ENCODE measurements at places on chromosomes 16 and 17.
A peak's percentile ranks its signal among the peaks of the same experiment; 100 is the strongest.

- peaks cover 13% of the 10 kb centered on the region for H3K4me1 ChIP-seq
- DNase-seq: no peak
- no peak overlapping the region for H3K27ac ChIP-seq
- H3K27me3 ChIP-seq: peaks cover 3% of the 10 kb centered on the region
- peaks cover 2% of the 10 kb centered on the region for H3K36me3 ChIP-seq
- no peak overlapping the region for H3K4me3 ChIP-seq
Measured at GRCh38 chr16:79188115-79188738, 412.3 kb downstream of the MAF start.

DNA sequence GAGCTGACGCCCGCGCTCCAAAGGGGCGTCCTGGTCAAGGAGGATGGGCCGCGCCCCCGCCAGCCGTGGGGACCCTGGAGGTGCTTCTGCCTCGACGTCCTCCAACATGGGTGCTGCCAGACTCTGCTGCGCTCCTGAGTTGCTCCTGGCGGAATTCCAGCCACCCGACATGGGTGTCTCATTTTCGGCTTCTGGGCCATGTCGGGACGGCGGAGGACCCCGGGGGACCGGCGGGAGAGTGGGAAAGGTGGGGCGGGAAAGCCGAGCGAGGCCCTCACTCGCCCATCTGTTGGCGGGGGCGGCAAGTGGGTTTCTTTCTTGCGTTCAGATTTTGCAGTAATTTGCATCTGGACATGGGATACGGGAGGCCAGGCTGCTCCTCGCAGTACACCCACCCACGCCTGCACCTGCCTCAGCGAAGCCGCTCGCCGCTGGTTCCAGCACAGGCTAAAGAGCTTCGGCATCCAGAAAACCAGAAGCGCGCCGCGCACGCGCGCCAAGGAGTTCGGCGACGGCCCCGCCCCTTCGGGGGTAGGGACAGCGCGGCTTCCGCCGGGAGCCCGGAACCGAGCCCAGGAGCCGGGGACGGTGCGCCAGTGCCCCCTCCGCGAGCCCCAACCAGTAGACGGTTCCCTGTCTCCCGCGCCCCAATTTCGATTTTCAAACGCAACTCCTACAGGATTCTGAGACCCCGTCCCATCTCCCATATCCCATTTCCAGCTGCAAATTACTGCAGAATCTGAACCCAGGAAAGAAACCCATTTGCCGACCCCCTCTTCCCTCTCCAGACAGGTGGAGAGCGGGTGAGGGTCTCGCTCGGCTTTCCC lies at the start of gene ARMC7:
ARMC7 (plus strand) TSS at position 563 of the 827 bp plus-strand sequence. CDS start 320 bp downstream, outside the sequence.
- H3K36me3 ChIP-seq: peaks cover 7% of the 10 kb centered on the region
- peaks cover 33% of the 10 kb centered on the region for H3K4me1 ChIP-seq
- H3K27ac ChIP-seq: peak within 1 kb of the TSS; percentile 78
- peak within 1 kb of the TSS; percentile 86 for H3K4me3 ChIP-seq

DNA sequence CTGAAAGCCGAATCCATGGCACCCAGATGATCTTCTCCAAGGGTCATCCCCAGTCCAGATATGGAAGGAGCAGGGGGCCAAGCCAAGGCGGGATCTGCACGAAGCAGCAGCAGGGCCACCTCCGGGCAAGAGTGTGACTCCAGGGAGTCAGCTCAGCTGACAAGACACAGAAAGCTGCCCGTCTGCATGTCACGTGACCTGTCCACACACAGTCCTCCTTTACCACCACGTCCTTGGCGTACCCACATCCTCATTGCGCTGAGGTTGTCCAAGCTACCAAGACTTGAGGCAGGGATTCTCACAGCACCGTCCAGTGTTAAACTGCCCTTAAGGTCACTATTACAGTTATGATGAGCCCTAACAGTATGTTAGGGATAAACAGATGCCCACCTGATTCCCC lies 11.3 kb upstream of the CYTH1 start:
- H3K27ac ChIP-seq: no peak overlapping the region
- peaks cover 56% of the 10 kb centered on the region for H3K36me3 ChIP-seq
- H3K27me3 ChIP-seq: no peaks in the 10 kb centered on the region
- DNase-seq: no peak
- no peak overlapping the region for H3K4me3 ChIP-seq
- peaks cover 43% of the 10 kb centered on the region for H3K4me1 ChIP-seq

DNA sequence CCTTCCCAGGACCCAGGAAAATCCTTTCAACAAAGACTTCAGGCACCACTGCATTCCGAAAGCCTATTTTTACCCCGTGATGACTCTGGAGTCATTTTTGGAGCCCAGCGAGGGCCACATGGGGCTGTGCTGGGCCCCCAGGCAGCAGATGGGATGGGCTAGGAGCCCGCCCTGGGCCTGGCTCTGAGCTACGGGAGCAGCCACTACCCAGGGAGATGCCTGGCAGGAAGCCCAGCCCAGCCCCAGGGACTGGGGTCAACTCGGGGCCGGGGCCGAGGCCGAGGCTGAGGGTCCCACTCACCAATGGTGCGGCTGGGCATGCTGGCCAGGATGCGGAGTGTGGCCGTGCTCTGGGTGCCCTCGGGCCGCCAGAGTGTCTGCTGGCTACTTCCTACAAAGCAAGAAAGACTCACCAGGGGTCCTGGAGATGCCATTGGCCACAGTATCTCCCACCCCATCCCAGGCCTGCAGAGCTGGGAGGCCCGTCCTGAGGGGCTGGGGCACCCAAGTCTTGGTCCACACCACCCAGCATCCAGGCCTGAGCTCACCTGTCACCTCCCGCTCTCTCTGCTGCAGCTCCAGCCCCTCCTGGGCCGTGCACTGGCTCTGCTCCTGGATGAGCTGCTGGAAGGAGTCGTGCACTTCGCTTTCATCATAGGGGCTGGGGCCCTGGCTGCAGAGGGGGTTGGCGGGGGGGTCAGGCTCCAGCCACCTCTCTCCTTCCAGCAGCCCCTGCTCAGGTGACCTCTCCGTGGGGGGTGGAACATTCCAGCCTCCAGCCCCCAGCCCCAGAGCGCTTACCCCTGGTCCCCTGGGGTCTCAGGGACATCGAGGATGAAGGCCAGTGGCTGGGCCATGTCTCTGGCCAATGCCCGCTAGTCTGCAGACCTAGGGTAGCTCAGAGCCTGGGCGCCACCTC lies 2.3 kb downstream of the TMC6 start:
- H3K4me1 ChIP-seq: peaks cover 68% of the 10 kb centered on the region
- H3K36me3 ChIP-seq: peaks cover 34% of the 10 kb centered on the region
- DNase-seq: no peak
- H3K27ac ChIP-seq: peak overlapping the region; percentile 82
- no peaks in the 10 kb centered on the region for H3K27me3 ChIP-seq

- H3K4me1 ChIP-seq: peaks cover 90% of the 10 kb centered on the region
- H3K36me3 ChIP-seq: peaks cover 54% of the 10 kb centered on the region
- DNase-seq: peak; percentile 71
- H3K27me3 ChIP-seq: no peaks in the 10 kb centered on the region
Measured at GRCh38 chr16:27366687-27367460, 35.1 kb upstream of the IL21R start.

GRCh38 chr16:10333321-10334032 lies 52.4 kb upstream of the ATF7IP2 start:
- no peaks in the 10 kb centered on the region for H3K36me3 ChIP-seq
- no peak overlapping the region for H3K4me3 ChIP-seq
- DNase-seq: no peak
- peaks cover 36% of the 10 kb centered on the region for H3K4me1 ChIP-seq
- H3K27me3 ChIP-seq: no peaks in the 10 kb centered on the region

- H3K4me3 ChIP-seq: no peak overlapping the region
- DNase-seq: no peak
- peaks cover 5% of the 10 kb centered on the region for H3K27me3 ChIP-seq
Measured at GRCh38 chr17:43680461-43680860, 18.7 kb upstream of the MEOX1 start.

- no peaks in the 10 kb centered on the region for H3K27me3 ChIP-seq
- no peak overlapping the region for H3K27ac ChIP-seq
Measured at GRCh38 chr17:66549311-66549704, 246.9 kb downstream of the PRKCA start.

GRCh38 chr16:14193316-14193871 lies 122.3 kb downstream of the MRTFB start:
- DNase-seq: peak; percentile 20
- peak overlapping the region; percentile 37 for H3K4me3 ChIP-seq
- peak overlapping the region; percentile 59 for H3K27ac ChIP-seq
- no peaks in the 10 kb centered on the region for H3K36me3 ChIP-seq
- peaks cover 21% of the 10 kb centered on the region for H3K4me1 ChIP-seq
- H3K27me3 ChIP-seq: no peaks in the 10 kb centered on the region

DNA sequence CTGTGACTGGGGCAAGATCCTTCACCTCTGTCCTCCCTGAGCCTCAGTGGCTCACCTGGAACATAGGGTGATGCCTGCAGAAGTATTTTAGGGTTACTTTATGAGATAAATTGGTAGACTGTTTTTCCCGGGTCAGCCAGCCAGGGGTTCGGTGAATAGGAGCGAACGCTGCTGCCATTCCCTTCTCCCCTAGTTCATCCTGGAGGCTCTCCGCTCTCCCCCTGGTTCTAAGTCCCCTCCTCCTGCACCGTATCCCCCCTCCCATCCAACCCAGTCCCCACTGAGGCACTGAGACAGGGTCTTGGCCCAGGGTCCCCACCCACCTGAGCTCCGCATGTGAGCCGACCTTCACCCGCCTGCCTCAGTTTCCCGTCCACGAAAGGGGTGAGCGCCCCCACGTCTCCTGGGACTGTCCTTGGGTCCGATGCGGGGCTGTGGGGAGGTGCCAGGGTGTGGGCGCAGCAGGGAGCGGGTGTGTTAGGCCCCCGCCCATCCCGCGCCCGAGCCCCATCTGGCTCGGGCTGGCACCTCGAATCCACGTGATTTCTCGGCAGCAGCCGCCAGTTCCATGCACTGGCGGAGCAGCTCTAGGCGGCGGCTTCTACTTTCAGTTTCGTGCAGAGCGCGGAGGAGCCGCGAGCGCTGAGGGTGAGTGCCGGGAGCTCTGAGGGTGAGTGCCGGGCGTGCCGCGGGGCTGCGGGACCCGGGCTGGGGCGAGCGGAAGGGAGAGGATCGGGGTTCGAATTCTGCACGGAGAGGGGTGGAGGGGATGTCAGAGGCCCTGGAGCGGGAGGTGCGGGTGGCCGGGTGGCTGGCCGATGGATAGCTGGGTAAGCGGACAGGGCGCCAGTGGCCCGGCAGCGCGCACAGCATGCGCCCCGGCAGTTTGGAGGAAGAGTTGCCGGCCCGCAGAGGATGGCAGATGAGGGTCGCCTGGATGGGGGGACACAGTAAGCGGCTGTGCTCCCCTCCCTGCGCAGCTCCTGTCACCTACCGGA lies at the start of gene NLRC5:
NLRC5 (plus strand) TSS at position 610 of the 998 bp plus-strand sequence. CDS start 31,156 bp downstream, outside the sequence.
- H3K4me3 ChIP-seq: peak within 1 kb of the TSS; percentile 98
- no peaks in the 10 kb centered on the region for H3K27me3 ChIP-seq
- DNase-seq: peak; percentile 92

GRCh38 chr16:62135911-62136310 lies 99.7 kb upstream of the CDH8 start:
- no peak overlapping the region for H3K27ac ChIP-seq
- H3K4me3 ChIP-seq: no peak overlapping the region

GRCh38 chr16:53936052-53936451 lies 232.1 kb downstream of the FTO start:
- no peak for DNase-seq
- H3K27me3 ChIP-seq: no peaks in the 10 kb centered on the region
- no peak overlapping the region for H3K27ac ChIP-seq
- H3K4me1 ChIP-seq: no peaks in the 10 kb centered on the region
- no peak overlapping the region for H3K4me3 ChIP-seq

GRCh38 chr17:1223662-1224061 lies 43.9 kb upstream of the ABR start:
- H3K4me1 ChIP-seq: peaks cover 10% of the 10 kb centered on the region
- H3K27me3 ChIP-seq: peaks cover 14% of the 10 kb centered on the region
- H3K36me3 ChIP-seq: no peaks in the 10 kb centered on the region
- H3K4me3 ChIP-seq: no peak overlapping the region
- H3K27ac ChIP-seq: no peak overlapping the region

- no peaks in the 10 kb centered on the region for H3K36me3 ChIP-seq
- no peak for DNase-seq
- H3K27ac ChIP-seq: no peak overlapping the region
Measured at GRCh38 chr17:49438436-49439278, 24.0 kb upstream of the PHB1 start.

GRCh38 chr17:64533784-64534183 lies 27.0 kb downstream of the CEP95 start:
- H3K27ac ChIP-seq: peak overlapping the region; percentile 47
- DNase-seq: no peak
- peaks cover 3% of the 10 kb centered on the region for H3K4me1 ChIP-seq
- H3K4me3 ChIP-seq: no peak overlapping the region
- H3K27me3 ChIP-seq: no peaks in the 10 kb centered on the region

DNA sequence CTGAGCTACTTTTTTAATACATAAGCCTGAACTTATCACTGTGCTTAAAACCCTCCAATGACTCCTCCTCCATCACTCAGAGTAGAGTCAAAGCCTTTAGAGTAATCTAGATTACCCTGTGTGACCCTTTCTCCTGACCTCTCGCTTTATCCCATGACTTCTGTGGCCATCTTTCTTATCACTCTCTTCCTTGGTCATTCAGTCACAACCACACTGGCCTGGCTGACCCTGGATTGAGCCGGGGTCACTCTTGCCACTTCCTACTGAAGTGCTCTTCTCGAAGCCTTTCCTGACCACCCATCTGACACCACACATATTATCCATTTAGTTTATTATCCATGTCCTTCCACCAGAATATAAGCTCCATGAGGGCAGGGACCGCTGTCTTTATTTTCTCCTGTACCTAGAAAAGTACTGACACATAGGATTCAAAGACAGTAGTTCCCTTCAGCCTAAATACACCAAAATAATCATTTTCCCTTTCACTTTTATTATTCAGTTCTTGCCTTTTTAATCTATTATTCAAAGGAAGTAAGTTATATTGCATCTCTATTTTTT lies 28.0 kb upstream of the ABCA9 start:
- DNase-seq: no peak
- H3K27me3 ChIP-seq: peaks cover 3% of the 10 kb centered on the region
- H3K4me3 ChIP-seq: no peak overlapping the region

DNA sequence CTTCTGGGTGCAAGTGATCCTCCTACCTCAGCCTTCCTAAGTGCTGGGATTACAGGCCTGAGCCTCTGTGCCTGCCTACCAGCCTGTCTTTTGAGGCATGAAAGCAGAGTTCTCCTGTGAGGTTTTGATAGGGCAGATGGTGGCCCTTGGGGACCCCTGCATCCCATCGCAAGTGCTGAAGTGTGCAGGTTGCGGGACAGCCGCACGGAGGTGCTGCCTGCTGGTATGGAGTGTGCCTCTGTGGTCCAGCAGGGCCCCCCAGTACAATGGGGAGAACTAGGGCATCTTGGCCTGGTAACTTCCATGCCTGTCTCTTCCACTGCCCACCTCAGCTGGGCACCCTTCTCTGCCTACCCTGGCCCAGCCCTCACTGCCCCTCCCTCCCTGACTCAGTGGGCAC lies 9.9 kb upstream of the NDRG4 start:
- H3K27me3 ChIP-seq: peaks cover 4% of the 10 kb centered on the region
- H3K27ac ChIP-seq: no peak overlapping the region
- H3K36me3 ChIP-seq: no peaks in the 10 kb centered on the region
- peaks cover 3% of the 10 kb centered on the region for H3K4me1 ChIP-seq
- DNase-seq: no peak

All from activated naive CD8-positive, alpha-beta T cell treated with anti-CD3 and anti-CD28 coated beads, Interleukin-2, amount 50 U/mL, for 24 hours (primary cell).